ENCODE measurements at places on chromosomes 6 and 20.

DNA sequence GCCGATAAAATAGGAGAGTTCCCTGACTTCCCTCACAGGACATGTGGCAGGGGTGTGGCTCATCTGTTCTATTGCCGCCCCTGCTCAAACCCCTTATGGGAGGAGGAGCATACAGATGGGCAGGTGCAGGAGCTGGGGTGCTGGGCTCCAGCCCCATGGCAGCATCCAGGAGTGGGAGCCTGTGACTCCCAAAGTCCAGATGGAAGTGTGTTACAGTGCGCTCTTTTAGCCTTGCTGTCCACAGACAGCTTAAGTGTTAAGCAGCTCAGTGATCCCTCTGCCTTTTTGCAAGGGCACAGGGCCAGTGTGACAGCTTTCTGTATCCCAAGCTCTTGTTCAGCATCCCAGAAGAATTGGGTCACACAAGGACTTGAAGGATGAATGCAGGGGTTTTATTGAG lies 212.3 kb upstream of the MYLIP start:
- no peak for ATAC-seq

DNA sequence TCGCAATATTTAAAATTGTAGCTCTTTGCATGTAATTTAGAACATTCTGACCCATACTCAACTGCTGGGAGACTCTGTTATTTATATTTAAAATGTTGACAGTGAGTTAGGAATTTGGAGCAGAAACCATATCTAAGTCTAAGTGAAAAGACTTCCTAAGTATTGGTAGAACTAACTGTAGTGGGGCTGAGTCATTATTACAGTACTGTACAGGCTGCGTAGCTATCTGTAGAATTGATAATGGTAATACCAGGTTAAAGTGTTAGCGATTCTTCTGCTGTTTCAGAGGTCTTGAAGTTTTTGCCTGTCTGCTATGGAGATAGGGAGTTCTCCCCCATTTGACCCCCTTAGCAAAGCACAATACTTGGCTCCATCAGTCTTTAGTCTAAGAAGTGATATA lies 3.6 kb downstream of the TOP1 start:
- no peak for ATAC-seq

GRCh38 chr6:158662954-158663624 lies 13.2 kb downstream of the SYTL3 start:
- no peak for ATAC-seq

DNA sequence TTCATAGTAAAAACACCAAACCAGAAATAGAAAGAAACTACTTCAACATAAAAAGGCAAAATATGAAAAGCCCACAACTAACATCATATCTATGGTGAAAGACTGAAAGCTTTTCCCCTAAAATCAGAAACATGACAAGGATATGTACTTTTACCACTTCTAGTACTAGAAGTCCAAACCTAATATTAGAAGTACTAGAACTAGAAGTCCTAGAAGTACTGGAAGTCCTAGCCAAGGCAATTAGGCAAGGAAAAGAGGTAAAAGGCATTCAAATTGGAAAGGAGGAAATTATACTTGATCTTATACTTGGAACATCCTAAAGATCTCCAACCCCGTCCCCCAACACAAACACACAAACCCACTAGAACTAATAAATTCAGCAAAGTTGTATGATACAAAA lies 74.9 kb downstream of the TASP1 start:
- ATAC-seq, result no peak

DNA sequence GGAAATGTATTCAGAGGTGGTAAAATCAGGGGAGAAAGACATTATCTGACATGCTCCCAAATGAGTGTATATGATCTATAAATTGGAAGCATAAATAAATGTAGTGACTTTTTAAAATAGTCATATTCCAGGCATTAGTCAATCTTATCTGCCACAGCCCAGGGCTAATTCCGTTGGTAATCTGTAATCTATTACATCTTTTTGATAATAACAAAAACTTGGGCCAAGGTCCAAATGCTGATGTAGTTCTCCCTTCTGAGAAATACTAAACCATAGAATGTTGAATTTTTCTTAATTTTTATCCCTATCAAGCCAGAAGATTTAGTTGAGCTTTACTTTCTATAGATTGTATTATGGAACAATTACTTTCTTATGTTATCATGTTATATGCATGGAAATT lies 1279.8 kb downstream of the EPHA7 start:
- no peak for ATAC-seq

DNA sequence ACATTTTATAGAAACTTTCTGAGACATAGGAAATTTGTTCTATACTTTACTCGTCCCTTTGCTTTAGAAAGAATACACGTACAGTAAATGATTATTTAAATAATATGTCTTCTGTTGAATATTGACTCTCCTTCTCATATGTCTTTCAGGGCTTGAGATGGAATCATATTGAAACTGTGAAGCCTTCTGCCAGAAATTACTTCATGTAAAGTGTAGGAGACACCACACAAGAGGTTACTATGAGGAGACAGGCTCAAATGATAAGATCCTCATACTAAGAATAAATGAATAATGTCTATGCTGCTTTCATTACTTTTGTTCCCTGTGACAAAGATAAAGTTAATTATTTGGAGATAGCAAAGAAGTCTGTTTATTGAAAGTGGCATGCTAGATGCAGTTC lies 1240.3 kb upstream of the MAP3K7 start:
- ATAC-seq, result no peak

DNA sequence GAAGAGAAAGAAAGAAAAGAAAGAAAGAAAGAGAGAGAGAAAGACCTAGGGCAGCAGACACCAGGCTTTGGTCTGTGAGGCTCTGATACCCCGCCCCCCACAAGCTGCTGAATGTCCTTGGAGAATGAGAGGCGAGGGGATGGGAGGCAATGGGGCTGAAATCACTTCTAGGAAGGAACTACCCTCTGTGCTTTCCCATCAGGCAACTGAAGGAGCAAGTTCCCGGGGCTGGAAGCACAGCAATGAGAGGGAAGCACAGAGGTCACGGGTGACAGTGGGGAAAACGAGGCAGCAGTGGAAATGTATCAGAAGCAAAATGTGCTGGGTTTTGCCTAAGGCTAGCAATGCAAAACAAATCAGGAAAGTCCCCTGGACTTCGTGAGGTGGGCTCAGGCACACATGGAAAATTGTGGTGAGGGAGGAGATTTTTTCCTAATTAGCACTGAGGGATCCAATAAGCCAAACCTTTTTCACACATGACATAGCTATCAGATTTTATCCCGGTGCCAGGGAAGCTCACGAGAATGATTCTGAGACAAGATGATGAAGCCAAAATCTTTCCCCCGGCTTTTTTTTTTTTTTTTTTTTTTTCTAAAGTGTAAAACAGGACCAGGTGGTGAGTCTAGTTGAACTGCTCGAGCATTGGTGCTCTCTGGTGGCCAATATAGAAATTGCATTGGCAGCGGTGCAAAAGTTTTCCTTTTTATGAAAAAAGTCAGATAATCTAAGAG lies 16.8 kb upstream of the ARFGEF2 start:
- peak; percentile 40 for ATAC-seq

- no peak for ATAC-seq
These were observed 22.6 kb downstream of the HEBP2 start for GRCh38 chr6:138426500-138427123.

DNA sequence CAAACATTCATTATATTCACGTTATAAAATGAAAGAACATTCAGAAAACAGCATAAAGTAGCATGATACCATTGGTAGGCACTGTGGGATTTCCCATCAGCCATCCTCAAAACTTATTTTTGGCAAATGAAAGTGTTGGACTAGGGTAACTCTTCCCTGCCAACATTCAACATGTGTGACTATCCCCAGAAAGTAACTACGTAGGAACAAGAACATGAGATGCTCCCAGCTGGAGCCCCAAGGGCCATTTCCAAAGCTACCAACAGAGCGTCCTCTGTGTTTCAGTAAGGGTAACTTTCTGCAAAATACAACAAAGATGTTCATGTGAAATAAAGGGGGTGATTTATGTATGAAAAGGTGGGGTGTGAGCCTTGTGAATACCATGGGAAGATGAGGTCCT lies 28.4 kb upstream of the PTPN1 start:
- no peak for ATAC-seq

DNA sequence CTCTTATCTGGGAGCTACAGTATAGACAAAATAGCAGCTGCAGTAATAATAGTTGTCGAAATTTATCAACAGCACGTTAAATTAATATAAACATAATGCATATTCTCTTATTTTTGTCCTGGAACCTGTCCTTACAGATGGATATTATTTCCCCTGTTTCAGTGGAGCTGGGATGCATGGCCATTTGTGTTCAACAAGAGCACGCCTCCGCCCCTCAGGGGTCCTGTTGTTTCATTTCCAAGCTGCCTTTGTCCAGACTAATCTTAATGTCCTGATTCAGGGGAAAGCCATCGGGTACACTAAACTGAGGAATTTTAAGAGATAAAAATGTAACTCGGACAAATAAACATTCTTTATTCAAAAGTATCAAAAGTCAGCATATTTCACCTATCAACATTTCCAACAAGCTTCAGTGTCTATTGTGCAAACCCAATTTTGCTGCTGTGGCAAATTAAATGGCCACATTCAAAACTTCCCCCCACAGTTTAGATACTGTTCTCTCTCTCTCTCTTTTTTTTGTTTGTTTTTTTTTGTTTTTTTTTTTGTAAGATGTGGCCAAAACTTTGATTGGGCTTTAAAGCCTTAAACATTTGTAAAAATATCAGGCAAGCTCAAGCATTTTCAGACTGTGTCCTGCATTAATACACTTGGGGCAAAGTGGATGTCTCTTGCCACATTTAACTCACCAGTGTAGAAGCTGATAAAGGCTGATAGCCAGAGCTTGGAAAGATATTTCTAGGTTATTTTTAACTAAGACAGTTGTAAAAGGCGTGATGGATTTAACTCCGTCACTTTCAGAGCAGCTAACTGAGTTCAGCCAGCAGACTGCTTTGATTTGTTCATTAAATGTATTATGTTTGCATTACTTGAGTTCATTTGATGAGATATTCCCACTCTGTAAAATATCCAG lies 112.5 kb upstream of the QKI start:
- ATAC-seq, result no peak

GRCh38 chr6:149897015-149897697 lies 757 bp downstream of the RAET1E start:
- ATAC-seq, result no peak
